ENCODE measurements at places on chromosomes 1 and 21.

DNA sequence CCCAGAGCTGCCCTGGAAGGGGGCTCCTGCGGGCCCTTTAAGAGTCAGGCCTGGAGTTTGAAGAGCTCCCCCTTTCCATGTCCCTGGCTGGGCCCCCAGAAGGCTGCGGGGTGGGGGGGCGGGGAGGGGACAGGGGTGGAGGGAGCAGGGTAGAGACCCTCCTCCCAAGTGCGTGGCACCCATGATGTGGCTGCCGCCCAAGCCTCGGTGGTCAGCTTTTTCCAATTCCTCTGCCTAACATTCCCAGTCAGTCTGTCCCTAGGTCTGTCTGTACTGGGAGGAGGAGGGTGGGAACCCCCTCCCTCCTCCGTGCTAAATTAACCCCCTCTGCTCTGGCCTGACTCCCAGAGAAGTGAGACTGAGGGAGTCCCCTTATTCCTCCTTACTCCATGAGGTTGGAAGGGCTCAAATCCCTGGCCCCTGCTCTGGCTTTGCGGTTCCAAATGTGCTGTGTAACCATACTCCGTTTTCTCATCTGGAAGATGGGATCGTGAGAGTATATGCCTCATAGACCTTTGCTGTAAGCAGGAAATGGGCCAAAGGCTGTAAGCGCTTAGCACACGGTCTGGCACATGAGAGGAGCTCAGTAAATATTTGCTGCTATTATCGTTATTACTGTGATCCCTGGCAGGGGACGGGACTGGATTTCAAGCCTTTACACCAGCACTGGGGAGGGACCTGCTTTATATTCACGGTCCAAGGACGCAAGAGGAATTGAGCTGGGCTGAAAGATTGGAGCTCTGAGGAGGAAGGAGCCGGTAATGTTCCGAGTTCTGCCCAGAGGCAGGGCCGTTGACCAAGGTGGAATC is 658 bp upstream of the COL16A1 start:
- no peak for DNase-seq

GRCh38 chr21:45259206-45259840 is 28.4 kb downstream of the POFUT2 start:
- no peak for DNase-seq

GRCh38 chr1:196393282-196393681 is 215.0 kb downstream of the KCNT2 start:
- DNase-seq, result no peak

DNA sequence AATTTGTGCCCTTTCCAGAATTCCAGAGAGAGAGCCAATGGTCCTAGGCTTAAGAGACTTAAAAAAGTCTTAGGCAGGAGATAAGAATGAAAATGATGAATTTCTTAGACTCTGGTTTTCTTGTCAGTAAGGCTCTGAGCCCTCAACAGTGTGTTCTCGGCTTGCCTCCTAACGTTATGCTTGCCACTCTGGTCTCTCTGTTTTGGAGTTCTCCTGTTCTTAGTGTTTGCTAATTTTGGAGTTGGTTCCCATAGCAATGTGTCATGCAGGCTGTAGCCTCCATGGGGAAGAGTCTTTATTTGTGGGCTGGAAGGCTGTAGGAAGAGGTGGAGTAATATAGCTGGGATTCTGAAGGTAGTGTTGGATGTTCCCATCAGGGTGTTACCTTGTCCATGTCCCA is 19.9 kb downstream of the TBX19 start:
- DNase-seq, result no peak

GRCh38 chr21:42305707-42306147 is 9.5 kb downstream of the TFF3 start:
- no peak for DNase-seq

GRCh38 chr1:186799689-186800054 is 29.1 kb upstream of the PLA2G4A start:
- DNase-seq, result no peak

- DNase-seq, result no peak
These were observed 17.3 kb downstream of the GBP1 start for GRCh38 chr1:89047734-89048133.

DNA sequence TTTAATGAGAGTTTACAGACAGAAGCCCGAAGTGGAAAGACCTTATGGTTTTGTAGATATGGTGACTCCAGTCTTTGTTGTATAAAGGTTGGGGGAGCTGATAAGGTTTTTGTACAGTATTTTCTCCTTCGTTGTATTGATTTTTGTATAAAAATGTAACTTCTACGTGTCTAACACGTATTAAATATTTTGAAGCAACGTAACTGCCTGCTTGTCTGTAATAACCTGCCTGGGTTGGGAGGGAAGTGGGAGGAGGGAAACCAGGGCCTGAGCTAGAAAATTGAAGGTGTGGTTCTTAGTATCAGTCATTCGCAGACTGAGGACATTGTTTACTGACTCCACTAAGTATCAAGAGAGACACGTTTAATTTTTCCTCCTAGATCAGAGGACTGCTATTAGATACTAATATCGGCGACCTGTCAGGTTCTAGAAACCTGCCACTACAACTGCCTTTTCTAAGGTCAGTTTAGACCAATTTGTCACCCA is 2.2 kb downstream of the IER5 start:
- no peak for DNase-seq

GRCh38 chr1:62194651-62195544 is at the start of gene L1TD1:
Gene L1TD1 (plus strand): TSS chr1:62194849. CDS start chr1:62206629, 11,780 bp downstream.
- DNase-seq, result no peak

GRCh38 chr1:57986432-57986831 is 560.1 kb downstream of the OMA1 start:
- peak; percentile 29 for DNase-seq

- no peak for DNase-seq
These were observed 130.3 kb downstream of the ROR1 start for GRCh38 chr1:63903947-63904610.

GRCh38 chr1:229205854-229206253 is 65.1 kb upstream of the RAB4A start:
- no peak for DNase-seq

GRCh38 chr1:23593556-23594148 is 34.4 kb upstream of the ID3 start:
- DNase-seq, result no peak

GRCh38 chr1:17588048-17588871 is 48.8 kb downstream of the ARHGEF10L start:
- no peak for DNase-seq

- DNase-seq, result no peak
These were observed 14.7 kb upstream of the RGS2 start for GRCh38 chr1:192793983-192794767.

DNA sequence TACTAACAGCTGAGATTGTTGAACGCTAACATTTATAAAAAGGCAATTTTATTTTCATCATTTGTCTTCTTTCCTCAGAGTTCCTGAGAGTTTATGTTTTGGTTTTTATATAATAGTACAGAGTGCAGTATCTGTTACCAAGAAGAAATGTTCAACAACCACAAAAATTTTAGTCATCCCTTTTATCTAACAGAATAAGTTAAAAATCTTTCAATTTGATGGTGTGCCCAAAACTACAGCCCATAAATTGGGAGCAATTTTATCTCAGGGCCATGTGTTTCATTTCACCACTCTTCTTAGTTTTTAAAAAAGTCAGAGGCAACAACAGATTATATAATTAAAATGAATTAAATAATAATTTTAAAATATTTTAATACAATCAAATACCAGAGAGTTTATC is 37.1 kb downstream of the NEXN start:
- DNase-seq, result no peak

DNA sequence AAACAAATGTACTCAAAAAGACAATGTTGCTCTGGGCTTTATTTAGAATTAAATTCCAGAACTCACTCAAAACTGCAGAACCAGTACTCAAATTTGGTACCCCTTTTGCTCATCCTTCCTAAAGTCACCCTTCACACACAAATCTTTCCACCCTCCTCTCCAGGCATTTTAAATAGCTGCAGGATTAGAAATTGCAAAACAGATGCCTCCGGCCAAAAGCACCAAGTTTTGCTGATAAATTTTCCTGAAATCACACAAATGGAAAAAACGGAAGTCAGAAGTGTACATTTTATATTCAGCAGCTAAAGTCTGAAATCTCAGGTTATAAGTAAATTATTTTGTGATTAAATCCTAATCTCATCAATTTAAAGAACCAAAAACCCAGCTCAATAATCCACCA is 147.0 kb downstream of the NRIP1 start:
- no peak for DNase-seq

GRCh38 chr21:46056450-46056903 is 41.4 kb upstream of the COL6A2 start:
- DNase-seq, result no peak

GRCh38 chr1:185483664-185484450 is 166.8 kb upstream of the IVNS1ABP start:
- no peak for DNase-seq

GRCh38 chr21:28822486-28823335 is 170.0 kb downstream of the LTN1 start:
- DNase-seq, result no peak

- DNase-seq, result no peak
These were observed 21.4 kb downstream of the IGFN1 start for GRCh38 chr1:201212056-201212455.

GRCh38 chr1:84971957-84972356 is 25.0 kb downstream of the MCOLN2 start:
- no peak for DNase-seq

GRCh38 chr1:26844424-26845196 is 18.1 kb downstream of the ZDHHC18 start:
- DNase-seq, result no peak

GRCh38 chr1:45568421-45568820 is 15.4 kb upstream of the NASP start:
- no peak for DNase-seq

- no peak for DNase-seq
These were observed 4.4 kb downstream of the AK2 start for GRCh38 chr1:33032126-33032869.

DNA sequence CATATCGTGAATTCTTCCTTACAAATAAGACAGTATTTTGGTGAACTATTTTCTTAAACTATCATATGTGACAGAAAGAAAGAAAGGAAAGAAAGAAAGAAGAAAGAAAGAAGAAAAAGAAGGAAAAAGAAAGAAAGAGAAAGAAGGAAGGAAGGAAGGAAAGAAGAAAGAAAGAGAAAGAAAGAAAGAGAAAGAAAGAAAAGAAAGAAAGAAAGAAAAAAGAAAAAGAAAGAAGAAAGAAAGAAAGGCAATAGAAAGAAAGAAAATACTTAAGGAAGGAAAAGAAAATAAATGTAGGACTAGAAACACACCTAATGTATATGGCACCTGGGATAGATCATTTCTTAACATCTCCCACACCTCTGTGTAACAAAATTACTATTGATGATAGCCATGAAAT is 120.4 kb downstream of the PLA2G4A start:
- no peak for DNase-seq

DNA sequence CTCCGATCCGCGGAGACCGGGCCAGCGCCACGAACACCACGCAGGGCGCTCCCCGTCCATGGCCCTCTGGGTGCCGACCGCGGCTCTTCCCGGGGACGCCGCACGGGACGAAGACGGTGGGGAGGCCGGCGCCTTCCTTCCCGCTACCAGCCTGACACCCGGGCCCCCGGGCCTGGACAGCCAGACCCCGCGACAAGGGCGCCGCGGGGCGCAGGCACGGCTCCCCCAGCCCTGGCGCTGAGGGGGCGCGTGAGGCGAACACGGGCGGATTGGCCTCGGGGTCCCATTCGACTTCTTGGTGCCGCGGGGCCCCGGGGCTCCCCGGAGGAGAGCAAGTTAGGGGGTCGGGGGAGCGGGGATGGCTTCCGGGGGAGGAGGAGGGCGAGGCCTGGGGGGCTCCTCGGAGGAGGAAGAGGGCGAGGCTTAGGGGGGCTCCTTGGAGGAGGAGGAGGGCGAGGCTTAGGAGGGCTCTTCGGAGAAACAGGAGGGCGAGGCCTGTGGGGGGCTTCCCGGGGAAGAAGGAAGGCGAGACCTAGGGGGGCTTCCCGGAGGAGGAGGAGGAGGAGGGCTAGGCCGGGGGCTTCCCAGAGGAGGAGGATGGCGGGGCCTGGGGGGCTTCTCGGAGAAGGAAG is 537 bp upstream of the KLHL17 start:
- DNase-seq, result no peak

- DNase-seq, result no peak
These were observed 34.3 kb downstream of the FAM78B start for GRCh38 chr1:166132496-166132895.

All from bone marrow (tissue), 2 donors.